Urothelium cell line (cell line): ENCODE measurements at places on chromosomes 5 and 9.

DNA sequence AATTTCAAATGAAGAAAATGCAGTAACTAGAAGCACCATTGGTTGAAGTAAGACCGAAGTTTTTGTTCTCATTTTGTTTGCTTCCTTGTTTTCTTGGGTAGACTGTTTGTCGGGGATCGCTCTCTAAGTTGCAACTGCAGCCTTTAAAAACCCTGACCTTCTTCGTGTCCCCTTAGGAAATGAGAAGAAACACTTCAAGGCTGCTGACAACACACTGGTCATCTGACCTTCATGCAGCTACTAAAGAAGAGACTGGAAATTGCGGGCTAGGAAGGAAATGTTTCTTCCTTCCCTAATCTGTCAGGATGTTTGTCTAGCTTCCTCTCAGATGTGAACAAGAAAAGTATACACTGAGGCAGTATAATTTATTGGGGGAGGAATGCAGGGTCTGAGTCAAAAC lies 50.7 kb upstream of the CHSY3 start:
- no peak for DNase-seq

GRCh38 chr5:176814836-176815438 lies 4.6 kb downstream of the UNC5A start:
- DNase-seq, result no peak

- no peak for DNase-seq
Measured at GRCh38 chr5:161258438-161258837, 288.1 kb downstream of the GABRB2 start.

GRCh38 chr5:154917757-154918156 lies 20.3 kb downstream of the GEMIN5 start:
- no peak for DNase-seq

- no peak for DNase-seq
Measured at GRCh38 chr5:83179966-83180365, 102.6 kb downstream of the XRCC4 start.

GRCh38 chr9:27379311-27380251 lies 82.6 kb upstream of the EQTN start:
- no peak for DNase-seq

- DNase-seq, result no peak
Measured at GRCh38 chr5:154849264-154849785, 1.1 kb downstream of the FAXDC2 start.

DNA sequence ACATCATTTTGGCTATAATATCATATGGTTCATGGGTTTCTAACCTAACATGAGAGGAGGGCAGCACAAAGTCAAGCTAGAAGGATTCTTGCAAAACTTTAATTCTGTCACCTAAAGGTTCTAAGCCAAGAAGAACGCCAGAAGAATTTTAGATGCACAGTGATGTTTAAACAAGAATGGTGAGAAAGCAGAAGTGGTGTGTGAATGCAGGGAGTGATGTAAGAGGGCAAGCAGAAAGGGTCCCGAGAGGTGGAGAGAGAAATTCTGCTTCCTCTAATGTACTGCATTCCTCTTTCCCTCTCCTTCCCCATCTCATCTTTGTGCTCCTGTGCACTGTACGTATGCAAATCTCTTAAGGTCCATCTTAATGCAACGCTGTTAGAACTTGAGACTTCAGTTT lies 2.1 kb upstream of the TRMO start:
- DNase-seq, result no peak

DNA sequence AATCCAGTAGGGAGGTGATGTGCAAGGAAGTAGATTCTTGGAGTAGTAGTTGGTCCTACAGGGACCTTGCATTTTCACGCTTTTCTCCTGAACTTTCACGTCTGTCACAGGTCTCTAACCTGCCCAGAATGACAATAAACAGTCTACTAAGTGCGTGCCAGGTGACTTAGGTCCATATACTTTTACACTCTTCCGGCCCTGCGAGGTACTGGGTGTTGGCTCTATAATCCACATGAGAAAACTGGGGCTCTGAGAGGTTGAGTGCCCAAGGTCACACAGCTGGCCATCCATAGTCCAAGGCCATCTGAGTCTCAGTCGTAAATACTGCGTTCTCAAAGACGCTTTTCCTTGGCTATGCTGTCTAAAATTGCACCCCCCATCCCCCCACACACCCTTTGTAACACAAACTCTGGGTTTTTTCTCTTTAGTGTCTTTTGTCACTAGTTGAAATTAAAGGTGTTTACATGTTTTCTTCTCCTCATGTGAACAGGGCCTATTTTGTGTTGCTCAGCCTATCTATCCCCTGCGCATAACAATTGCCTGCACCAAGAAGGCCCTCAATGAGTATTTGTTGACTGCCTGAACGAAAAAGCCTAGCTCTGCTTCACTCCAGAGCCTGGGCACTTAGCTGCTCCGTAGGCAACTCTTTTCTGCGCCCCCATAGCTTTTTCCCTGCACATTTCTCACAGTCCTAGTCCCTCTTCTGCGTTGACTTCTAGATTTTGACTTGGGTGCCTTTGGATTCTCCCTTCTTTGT lies 943 bp downstream of the SFXN1 start:
- DNase-seq, result no peak

DNA sequence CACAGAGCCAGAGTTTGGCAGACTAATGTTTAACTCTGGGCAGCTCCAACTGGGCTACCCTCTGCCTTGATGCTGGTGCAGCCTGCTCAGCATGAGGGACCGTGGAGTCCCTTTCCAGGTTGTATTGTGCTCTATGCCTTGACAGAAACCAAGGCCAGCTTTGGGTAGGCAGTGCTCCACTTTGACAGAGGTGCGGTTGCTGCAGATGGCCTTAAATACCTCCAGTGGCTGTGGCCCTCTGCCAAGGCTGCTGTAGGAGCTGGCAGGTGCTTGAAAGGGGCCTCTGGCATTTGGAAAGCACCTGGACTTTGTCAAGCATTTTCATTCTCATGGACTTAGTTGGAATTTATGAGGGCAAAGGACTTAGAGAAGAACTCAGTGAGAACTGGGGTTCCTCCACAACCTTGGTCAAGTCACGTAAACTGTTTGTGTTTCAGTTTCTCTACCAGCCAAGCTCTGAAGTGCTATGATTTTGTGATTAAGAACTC lies 249.7 kb upstream of the ZNF462 start:
- DNase-seq, result peak; percentile 15

GRCh38 chr5:42854795-42855194 lies 43.1 kb upstream of the SELENOP start:
- DNase-seq, result no peak

GRCh38 chr5:102832445-102832844 lies 77.3 kb downstream of the PAM start:
- DNase-seq, result no peak

- no peak for DNase-seq
Measured at GRCh38 chr9:106869458-106869857, 6.5 kb downstream of the ZNF462 start.

GRCh38 chr9:138043061-138043410 lies 165.5 kb downstream of the CACNA1B start:
- no peak for DNase-seq

GRCh38 chr9:116569111-116569510 lies 118.0 kb upstream of the TRIM32 start:
- DNase-seq, result no peak

GRCh38 chr9:94586316-94586715 lies 7.3 kb downstream of the FBP2 start:
- no peak for DNase-seq

- no peak for DNase-seq
Measured at GRCh38 chr9:8070779-8071444, 271.3 kb upstream of the DMAC1 start.

DNA sequence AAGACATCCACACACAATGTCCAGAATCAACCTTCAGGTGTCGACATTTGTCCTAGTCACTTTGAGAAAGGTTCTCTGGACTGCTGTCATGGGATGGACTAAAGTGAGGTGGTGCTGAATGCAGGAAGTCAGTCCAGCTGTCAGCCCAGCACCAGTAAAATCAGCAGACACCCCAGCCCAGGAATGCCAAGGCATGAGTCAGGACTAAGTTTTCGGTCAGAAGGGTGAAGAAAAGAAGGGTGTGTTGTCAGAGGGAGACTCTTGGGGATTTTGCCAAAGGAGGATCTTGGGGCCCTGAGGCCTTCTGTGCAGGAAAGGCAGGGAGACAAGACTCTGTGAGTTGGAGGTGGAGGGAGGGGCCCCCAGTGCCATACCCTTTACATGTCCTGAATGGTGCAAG lies 69.0 kb upstream of the XPA start:
- DNase-seq, result peak; percentile 50

- DNase-seq, result no peak
Measured at GRCh38 chr5:163497315-163497714, 8.1 kb upstream of the MAT2B start.

- no peak for DNase-seq
Measured at GRCh38 chr5:57986761-57987341, 473.0 kb downstream of the PLK2 start.

- no peak for DNase-seq
Measured at GRCh38 chr5:76859591-76860247, 9.9 kb downstream of the S100Z start.

DNA sequence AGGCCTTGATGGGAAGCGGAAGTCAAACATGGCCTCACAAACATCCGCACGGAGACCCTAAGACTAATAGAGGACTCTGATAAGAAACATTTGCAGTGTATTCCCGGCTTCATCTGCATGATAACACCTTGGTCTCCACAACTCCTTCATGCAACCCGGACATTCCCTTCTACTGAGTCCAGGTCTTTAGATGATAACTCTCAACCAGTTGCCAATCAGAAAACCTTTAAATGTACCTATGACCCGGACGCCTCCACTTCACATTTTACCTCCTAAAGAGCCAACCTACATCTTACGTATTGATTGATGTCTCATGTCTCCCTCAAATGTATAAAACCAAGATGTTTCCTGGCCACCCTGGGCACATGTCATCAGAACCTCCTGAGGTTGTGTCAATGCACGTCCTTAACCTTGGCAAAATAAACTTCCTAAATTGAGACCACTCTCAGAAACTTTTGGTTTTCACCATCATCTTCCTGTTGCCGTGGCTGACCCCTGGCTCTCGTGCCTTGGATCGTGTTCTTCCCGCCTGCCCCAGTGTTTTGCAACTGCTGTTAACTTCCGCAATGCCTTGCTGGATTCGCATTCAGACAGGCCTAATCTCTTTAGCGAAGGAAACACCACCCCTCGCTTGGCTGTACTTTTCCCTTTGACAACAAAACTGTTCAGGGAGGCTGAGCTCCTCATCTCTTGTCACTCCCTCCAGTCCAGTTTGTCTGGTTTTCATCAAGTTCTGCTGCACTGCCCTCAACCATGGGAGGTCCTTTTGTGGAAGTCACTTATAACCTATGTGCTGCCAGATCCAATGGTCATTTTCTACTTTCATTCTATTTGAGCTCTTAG lies 1.1 kb upstream of the DAP start:
- DNase-seq, result no peak

GRCh38 chr9:121219530-121219929 lies 17.9 kb upstream of the RAB14 start:
- no peak for DNase-seq

DNA sequence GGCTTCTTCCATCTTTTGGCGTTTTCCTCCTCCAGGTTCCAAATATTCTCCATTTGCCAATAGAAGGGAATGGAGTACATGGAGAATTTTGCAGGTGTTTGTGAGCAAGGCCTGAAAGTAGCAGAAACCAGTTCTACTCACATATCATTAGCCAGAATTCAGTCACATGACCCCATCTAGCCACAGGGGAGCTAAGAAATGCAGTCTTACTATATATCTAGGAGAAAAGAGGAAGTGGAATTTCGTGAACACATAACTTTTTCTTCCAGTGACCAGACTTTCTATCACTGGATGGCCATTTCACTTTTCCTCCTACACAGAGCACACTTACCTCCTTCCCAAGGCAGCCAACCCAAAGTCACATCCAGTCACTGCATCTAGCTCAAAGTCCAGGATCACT lies 55.1 kb downstream of the LOX start:
- no peak for DNase-seq

DNA sequence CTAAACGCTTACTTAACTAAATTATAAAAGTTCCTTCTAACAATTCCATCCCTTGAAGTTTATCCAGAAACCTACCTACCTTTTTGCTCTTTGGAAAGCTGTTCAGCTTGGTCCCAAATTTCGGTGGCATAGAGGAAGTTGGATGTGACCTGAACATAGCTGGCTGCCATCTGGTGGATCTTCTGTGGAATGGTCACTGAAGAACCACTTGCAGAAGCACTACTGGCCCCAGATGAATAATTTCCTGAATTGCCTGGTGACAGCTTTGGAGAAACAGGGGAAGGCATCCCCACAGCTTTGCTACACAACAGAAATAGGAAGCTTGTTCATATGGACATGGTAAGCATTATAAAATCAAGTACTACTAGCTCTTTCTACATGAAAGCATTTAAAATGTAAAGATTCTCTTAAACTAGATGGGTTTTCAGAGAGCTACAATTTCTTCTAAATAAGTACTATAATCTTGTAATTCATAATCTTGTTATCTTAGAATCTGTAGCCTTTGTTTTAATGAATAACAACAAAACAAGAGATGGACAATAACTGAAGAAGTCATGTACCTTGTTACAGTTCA lies 9.9 kb downstream of the LEAP2 start:
- peak; percentile 73 for DNase-seq

DNA sequence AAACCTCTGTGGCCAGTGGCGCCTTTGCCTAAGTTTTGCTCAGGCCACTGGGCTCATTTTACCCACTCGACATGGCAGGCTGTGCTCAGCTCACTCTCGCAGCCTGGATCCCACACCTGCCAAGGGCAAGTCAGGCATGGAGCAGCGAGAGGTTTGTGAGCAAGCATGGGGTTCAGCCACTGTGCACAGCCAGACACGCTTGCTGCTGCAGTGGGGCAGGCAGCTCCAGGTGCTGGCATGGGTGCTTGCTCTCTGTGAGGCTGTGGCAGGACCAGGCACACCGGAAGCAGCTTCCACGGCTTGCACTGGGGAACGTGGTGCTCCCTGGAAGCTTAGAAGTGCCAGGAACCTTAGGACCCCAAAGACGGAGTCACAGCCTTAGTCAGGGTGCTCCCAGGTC lies 470.1 kb downstream of the CDH9 start:
- no peak for DNase-seq

GRCh38 chr9:127496974-127497373 lies 45.7 kb downstream of the LRSAM1 start:
- DNase-seq, result no peak

DNA sequence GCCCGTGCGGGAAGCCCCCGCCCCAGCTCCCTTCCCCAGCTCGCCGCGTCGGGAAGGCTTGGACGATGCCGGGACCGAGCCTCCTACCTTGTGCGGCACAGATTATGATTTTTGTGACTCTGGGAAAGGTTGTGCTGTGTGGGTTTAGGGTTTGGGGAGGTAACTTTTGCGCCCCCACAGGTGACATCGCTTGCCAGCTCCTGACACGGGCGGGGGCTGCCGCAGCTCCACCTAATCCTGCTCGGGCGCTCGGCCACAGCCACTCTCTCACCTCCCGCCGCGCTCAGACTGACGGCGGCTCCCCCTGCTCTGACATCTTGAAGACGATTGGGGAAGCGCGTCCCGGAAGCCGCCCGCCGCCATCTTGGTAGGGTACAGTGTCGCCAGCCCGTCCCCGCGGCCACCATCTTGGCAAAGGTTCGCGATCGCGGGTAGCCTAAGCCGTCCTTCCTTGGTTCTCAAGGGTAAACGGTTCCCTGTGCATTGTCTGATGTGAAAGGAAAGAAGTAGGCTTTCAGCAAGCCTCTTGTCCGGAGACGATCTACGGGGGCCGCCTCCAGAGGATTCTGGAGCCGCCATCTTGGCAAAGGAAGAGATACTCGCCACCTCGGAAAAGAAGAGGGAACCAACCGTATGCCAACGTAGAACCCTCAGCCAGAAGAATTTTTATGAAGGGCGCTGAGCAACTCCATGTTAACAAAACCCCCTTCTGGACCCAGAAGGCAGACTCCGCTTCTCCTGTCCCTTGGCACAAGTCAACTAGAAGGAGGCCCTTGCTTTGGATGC lies 1.8 kb upstream of the NR3C1 start:
- DNase-seq, result peak; percentile 55

GRCh38 chr5:11234501-11234911 lies 473.5 kb upstream of the DAP start:
- no peak for DNase-seq
